Endothelial cell of umbilical vein (primary cell): ENCODE measurements at places on chromosomes 1 and 21.

DNA sequence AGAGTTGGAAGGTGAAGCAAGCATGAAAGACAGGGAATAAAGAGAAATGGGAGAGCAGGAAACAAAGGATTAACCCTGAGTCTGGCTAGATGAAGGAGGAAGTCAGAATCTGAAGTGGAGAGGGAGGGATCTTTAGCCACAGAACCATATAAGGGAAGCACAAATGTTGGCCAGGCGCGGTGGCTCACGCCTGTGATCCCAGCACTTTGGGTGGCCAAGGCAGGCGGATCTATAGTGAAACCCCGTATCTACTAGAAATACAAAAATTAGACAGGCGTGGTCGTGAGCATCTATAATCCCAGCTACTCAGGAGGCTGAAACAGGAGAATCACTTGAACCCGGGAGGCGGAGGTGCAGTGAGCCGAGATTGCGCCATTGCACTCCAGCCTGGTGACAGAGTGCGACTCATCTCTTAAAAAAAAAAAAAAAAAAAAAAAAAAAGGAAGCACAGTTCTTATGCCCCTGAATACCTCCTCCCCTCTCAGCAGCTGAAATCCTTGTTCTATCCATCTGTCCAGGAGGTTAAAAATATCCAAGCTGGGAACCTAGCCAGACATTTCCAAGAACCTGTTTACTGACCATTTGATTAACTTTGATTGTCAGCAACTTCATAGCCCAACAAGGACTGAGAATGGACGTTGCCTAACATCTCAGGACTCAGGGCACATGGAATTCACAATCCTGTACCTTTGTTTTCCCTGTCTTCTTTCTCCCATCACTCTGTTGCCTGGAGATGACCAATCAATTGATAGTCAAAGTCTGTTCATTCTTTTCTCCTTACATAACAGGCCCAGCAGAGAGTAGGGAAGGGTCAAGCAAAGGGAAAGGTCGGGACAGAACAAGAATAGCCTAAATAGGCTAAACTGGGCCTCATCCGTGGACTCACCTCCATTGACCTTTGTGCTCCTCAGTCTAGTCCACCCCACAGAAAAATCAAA lies 10.6 kb downstream of the TXNIP start:
- DNase-seq: peak; percentile 63

- no peak for DNase-seq
These were observed 37.0 kb upstream of the ADGRL4 start for GRCh38 chr1:79043506-79043905.

GRCh38 chr1:234969581-234970400 lies 158.8 kb downstream of the TOMM20 start:
- peak; percentile 61 for DNase-seq

- no peak for DNase-seq
These were observed 18.8 kb upstream of the ACTRT2 start for GRCh38 chr1:3002349-3003038.

DNA sequence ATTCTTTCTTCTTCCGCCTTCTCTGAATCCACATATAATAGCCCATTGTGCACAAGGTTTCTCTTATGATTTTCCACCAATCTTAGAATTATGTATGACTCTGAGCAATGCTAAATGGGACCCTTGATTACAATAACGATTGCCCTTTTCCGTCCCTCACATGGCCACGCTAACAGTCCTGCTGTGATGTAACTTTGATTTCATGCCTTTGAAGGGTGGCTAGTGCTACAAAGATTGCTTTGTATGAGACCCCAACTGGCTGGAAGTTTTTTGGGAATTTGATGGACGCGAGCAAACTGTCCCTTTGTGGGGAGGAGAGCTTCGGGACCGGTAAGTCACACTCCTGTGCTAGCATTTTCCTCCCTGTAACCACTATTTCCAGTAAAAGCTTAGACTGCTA lies 45.3 kb downstream of the PGM1 start:
- DNase-seq: no peak

- no peak for DNase-seq
These were observed 3.6 kb upstream of the SMPDL3B start for GRCh38 chr1:27931184-27931583.

DNA sequence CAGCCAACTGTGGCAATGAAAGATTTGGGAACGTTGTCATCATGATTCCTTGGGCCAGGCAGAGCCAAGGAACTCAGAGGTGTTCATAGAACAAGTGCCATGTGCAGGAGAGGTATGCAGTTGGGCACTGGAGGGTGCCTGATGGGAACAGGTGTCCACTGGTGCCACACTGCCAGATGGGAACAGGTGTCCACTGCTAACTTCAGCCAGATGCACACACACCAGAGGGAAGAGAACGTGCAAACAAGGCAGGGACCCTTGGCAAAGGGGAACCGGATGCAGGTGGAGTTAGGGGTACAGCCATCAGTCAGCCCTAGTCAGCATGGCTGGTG lies 13.5 kb downstream of the OLFML2B start:
- no peak for DNase-seq
